ENCODE measurements at places on chromosomes 1 and 21. TPM values are rescaled to one million over a fixed set of nuclear protein-coding genes. Genes with fewer than 3 reads are reported as not detected.

DNA sequence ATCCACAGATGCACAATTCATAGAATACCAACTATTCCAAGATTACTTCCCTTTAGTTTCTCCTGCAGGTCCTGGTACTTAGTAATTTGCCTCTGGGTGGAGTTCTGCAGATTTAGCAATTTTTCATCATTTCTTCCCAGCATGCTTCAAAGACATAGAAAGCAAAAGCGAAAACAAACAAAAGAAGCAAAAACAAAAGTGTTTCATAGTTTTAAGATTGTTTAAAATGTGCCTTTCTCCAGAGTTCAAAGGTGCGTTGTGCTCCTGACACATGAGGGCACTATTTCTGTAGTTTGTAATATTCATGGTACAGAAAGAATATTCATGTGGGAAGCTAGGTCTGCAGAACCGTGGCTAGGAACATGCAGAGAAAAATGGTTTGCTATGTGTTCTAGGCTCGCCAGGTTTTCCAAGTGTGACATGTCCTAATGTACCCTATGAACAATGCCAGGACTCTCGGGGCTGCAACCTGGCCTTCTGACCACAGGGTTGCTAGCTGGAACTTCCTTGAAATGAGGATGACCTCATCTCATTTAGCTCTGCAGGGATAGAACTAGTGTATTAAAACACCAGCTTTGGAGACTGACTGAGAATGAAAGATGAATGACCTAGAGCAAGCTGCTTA lies 30.0 kb upstream of the RCSD1 start:
- DNase-seq: peak; percentile 18

DNA sequence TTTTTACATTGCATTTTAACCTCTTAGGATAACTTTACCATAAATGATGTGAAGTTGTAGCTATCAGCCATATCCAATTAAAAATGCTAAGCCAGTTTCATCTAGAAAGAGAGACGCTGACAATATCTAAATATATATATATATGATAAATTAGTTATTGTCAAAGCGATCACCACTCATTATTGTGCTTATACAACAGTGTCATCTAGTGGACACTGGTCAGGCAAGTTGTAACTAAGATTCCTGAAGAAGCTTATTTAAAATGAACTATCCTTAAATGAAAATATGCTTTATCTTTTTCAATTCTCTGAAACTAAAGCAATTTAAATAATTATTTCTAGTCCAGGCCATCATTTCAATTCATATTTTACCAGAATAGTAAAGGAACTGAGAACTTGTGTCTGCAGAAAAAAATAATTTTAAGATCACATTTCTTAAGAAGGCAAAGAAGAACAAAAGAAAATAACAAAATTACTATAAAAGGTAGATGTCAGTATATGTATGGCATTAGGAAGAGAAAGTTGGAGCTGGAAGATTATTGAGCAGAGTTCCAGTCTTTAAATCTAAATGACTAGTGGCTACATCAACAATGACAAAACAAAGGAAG lies 193.3 kb upstream of the SNX7 start:
- peak; percentile 10 for DNase-seq

DNA sequence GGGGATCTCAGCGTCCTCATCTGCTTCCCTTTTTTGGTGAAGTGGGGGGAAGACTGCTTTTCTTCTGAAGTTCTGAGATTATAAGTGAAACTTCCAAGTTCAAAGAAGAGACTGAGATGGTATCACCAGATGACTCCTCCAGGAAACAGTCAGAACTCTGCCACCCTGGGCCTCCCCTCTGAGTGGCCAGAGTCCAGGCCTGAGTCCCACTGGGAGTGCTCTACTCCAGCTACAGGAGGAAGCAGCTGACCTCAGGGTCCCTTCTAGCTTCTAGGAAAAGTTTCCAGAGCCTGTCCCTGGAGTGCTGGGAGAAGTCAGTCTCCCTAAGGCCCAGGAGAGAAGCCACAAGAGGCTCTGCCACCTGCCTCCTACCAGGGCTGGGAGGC lies 104.7 kb downstream of the CASZ1 start:
- no peak for DNase-seq

DNA sequence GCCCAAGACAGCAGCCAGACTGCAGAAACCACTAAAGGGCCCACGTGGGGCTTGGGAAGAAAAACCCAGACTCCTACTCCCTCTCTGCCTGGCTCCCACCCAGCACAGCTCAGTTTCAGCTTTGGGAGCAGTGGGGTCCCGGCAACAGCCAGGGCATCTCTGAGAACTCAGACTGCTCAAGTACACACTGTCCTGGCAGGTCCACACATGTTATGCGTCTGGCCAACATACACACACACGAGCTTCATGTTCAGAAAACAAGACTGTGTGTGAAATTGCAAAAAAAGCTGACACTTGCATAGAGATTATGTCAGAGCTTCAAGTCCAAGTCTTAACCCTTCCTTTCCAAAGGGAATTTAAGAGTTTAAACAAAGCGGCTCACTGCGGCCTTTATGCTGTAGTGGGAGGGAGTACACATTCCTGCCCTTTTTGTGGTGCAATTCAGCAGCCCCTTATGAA lies 136.6 kb upstream of the CD34 start:
- peak; percentile 68 for DNase-seq

DNA sequence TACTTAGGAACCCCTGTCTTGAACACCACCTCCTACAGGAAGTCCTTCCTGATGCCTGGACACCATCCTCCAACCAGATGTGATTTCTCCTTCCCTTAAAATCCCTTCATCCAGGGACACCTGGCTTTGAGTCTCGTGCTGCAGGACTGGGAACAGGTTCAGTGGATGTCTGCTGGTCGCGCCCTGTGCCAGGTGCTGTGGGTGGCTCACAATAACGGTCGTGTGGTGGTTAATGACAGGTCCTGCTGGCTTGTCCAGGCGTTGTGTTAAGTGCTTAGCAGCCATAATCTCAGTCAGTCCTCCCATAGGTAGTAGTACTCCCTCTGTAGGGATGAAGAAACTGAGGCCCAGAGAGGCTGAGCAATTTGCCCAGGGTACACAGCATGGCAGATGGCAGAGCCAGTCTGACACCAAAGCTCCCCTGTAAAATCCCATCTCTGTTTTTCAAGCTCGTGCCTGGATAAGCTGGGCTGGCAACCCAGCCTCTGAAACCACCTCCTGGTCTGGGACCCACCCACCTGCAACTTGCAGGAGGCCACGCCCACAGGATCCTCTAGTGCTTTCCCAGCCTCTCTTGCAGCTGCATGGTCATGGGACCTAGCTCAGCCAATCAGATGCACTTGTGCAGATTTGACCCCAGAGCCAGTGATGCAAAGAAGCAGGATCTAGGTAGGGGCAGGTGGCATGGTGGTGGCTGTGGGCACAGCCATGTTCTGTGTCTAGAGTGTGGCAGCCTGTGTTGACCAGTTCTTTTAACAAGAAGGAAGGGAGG lies 106.0 kb upstream of the IFFO2 start:
- no peak for DNase-seq

GRCh38 chr1:117362986-117363385 lies 4.3 kb upstream of the MAN1A2 start:
- no peak for DNase-seq

GRCh38 chr1:96473791-96474434 lies 247.7 kb upstream of the PTBP2 start:
- DNase-seq: no peak

- no peak for DNase-seq
Observed at GRCh38 chr1:87264976-87265375, 63.7 kb upstream of the LMO4 start.

The LCE1D gene
- not detected for total RNA-seq

The OR2M3 gene
- total RNA-seq: not detected

The COL11A1 gene
- total RNA-seq: not detected

The CELA3B gene
- total RNA-seq: not detected

The LEPR gene
- 0.60 TPM for total RNA-seq

The RPE65 gene
- total RNA-seq: not detected

The OR2T11 gene
- total RNA-seq: not detected

The TEDDM1 gene
- total RNA-seq: not detected

The SLC25A34 gene
- total RNA-seq: not detected
